Activated CD4-positive, alpha-beta T cell treated with anti-CD3 and anti-CD28 coated beads for 4 hours (primary cell): ENCODE measurements at places on chromosomes 2 and 18.
A peak's percentile ranks its signal among the peaks of the same experiment; 100 is the strongest.

- DNase-seq: no peak
Measured at GRCh38 chr18:69631281-69631680, 230.6 kb downstream of the DOK6 start.

DNA sequence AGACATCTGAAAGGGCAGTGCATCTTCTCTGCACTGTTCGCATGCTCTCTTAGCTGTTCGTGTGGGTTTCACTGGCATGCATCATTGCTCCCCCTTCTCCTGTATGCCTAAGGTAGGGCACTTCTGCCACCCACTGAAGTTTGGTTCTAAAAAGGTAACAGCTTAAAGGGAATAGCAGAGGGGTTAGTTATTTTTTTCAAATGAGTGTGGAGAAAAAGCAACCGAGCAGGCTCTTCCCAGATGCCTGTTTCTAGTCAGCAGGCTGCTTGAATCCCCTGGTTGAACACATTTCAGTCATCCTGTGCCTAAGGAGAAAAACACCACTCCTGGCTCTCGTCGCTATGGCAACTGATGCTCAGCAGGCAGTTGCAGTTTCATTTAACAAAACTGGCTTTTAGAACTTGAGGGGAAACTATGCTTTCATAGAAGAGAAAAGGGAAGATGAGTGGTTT, 69.8 kb upstream of the GALNT3 start:
- DNase-seq: no peak

- DNase-seq: no peak
Measured at GRCh38 chr2:45205985-45206384, 196.7 kb upstream of the SIX2 start.

GRCh38 chr2:26982102-26982742, 11.8 kb downstream of the MAPRE3 start:
- no peak for DNase-seq

DNA sequence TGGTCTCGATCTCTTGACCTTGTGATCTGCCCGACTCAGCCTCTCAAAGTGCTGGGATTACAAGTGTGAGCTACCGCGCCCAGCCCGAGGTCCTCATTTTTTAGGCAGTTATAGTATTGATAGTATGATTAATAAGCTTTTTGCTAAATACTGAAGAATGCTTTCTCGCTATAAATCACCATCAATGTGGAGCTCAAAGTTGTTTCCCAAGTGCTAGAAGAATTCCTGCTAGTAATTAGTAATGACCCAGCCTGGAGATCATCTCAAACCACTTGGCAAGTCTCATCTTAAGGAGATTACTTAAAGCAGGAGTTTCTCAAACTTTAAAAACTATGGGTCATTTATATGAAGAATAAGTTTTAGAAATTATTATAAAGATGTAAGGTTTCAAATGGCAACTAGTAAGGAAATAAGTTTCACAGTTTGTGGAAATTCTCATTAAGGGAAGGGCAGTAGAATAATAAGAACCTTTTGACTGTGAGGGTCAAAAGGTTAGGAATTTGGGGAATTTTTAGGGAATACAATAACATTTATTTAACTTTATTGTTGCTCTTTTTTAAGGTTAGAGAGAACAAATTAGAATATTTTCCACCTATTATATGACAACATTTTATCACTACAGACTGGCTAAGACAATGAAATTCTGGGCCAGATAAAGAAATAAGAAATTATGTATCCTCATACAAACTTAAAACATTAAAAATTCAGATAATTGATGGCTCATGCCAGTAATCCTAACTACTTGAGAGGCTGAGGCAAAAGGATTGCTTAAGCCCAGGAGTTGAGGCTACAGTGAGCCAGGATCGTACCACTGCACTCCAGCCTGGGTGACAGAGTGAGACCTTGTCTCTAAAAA, 148.6 kb upstream of the MAP3K20 start:
- DNase-seq: no peak

DNA sequence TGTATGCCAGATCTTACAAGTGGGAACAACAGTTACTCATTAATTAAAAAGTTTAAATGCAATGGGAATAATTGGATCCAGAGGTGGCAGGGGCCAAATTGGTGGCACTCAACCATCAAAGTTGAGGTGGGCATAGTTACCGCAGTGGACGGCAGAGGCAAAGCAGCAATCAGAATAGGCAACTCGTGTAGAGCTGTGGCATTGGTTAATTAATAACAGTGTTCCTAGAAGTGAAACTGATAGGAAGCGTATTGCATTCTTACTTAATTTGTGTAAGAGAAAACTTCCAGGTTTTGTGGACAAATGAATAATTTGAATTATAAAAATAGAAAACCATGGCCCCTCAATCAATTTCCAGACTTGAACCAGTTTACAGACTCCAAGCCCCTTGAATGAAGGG, 1068.2 kb upstream of the ACVR2A start:
- DNase-seq: no peak

- DNase-seq: no peak
Measured at GRCh38 chr2:149388120-149388816, 57.9 kb downstream of the LYPD6 start.

DNA sequence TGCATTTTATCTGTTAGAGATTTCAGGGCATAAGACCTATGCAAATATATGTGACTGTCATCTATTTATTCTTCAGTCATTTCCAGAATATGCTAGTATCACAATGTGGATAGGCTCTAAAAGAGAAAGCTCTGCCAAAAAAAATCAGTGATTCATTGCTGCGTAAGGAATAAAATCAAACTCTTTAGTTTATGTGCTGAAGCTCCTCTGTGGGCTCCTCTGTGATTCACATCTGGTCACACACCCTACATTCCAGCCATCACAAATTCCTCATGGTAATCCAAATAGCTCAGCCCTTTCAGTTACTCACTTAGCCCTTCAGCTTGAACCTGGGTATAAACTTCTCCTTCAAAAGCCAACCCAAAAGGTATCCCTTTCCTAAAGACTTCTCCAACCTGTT, 21.4 kb downstream of the DLGAP1 start:
- no peak for DNase-seq

DNA sequence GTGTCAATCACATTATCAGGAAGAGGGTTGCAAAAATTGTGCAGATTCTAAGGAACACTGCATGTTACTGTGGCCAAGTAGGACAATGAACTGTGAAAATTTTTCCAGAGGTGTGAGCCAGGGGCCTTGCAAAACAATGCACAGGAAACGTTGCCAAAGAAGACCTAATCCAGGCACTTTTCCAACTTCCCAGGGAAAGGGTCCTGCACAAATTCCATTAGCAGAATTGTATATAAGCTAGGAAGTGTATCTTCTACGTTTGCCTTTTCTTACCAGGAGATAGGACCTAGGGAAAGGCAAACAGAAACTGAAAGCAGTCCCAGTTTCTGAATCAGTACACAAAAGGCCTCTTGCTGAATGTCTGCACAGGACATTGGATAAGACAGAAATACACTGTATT, 1888.3 kb upstream of the CELF4 start:
- no peak for DNase-seq

DNA sequence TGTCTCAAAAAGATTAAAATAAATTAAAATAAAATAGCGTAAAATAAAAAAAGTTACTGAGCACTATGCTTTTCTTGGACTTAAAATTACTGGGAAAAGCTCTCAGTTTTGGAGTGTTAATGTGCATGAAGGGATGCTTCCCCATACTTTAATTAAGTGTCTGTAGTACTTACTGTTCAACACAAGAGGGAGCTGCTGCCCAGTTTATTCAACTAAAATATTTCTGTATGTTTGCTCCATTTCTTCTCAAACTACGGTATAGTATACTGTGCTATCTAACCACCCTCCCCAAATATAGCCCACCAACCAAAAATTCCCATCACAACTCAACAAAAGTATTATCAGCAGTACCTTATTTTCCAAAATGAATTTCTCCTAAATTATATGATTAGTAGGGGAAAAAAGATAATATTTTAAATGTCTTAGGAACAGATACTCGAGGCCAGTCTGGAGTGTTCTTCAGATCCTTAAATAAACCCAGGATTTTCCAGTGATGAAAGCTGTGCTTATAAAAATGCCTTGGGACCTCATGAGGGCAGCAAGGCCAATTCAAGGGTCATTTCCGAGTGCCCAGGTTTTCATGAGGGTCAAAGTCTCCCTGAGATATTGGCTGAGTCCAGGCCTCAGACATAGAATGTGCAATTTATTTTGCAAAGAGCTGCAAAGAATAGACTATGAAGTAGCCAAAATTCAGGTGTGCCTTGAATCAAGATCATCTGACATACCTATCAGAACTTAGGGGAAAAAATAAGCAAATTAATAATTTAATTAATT, 64.1 kb downstream of the CHRNA1 start:
- peak; percentile 47 for DNase-seq

GRCh38 chr2:59684116-59684770, 869.2 kb downstream of the BCL11A start:
- DNase-seq: no peak

DNA sequence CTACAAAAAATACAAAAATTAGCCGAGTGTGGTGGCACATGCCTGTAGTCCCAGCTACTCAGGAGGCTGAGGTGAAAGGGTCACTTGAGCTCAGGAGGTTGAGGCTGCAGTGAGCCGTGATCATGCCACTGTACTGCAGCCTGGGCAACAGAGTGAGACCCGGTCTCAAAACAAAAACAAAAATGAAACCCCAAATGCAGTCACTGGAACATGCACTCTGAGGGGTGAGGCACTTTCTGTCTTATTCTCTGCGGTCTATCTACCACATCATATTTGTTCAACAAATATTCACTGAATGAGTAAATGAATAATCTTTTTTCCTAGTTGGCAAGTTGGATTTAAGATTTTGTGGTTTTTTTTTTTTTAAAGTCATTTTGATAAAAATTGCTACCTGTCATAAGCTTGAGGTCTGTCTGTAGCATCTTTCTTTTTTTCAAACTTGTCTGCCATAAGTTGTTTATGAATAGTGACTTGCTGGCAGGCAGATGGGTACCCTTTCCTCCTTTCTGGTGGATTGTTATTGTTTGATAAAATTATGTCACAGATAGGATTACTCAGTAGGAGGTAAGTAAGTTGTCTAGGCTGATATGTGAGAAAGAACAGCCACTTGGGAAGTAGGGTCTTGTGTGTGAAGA, 11.8 kb downstream of the CHRNA1 start:
- peak; percentile 18 for DNase-seq

- no peak for DNase-seq
Measured at GRCh38 chr2:9002637-9003365, 683 bp downstream of the MBOAT2 start.
